ENCODE measurements at places on chromosomes 11 and 22.

DNA sequence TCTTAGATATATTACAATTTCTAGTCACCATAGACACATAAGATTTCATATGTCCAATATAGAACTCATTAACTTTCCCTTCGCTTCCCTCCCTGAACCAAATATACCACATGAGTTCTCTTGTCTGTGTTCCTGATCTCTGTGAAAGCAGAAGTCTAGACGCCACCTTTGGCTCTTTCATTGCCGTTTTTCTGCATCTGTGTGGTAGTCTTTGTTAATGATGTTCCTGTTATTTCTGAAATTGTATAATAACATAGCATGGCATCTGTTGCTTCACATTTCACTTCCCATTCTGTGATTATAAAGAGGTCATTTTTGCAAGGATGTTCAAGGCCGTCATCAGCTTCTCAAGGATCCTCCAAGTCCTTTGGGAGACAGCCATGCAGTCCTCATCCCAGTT lies 58.5 kb downstream of the NCAM1 start:
- no peak for DNase-seq

GRCh38 chr11:16977136-16977993 lies 36.8 kb downstream of the PLEKHA7 start:
- no peak for DNase-seq

- DNase-seq: no peak
Observed at GRCh38 chr22:27401321-27401720, 400.2 kb downstream of the MN1 start.

- DNase-seq: no peak
Observed at GRCh38 chr22:37088108-37088605, 21.4 kb downstream of the TMPRSS6 start.

DNA sequence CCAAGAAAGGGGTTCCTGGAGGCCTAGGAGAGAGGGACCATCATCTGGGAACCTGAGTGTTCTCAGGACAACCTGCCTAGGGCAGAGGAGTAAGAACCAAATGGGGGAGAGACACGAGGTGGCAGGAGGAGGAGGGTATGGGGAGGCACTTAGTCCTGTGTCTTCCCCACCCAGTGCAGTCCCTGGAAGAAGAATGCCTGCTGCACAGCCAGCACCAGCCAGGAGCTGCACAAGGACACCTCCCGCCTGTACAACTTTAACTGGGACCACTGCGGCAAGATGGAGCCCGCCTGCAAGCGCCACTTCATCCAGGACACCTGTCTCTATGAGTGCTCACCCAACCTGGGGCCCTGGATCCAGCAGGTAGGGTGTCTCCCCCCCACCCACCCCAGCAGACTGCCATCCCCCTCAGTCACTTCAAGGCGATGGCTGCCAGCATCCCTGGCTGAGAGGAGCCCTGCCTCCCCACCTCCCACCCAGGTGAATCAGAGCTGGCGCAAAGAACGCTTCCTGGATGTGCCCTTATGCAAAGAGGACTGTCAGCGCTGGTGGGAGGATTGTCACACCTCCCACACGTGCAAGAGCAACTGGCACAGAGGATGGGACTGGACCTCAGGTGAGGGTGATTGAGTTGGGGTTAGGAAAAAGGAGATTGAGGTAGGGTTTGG lies 3.7 kb upstream of the INPPL1 start:
- no peak for DNase-seq

GRCh38 chr11:14672635-14673034 lies 29.0 kb downstream of the PDE3B start:
- DNase-seq: no peak

- DNase-seq: no peak
Observed at GRCh38 chr11:118411530-118411929, 10.1 kb downstream of the ATP5MG start.

DNA sequence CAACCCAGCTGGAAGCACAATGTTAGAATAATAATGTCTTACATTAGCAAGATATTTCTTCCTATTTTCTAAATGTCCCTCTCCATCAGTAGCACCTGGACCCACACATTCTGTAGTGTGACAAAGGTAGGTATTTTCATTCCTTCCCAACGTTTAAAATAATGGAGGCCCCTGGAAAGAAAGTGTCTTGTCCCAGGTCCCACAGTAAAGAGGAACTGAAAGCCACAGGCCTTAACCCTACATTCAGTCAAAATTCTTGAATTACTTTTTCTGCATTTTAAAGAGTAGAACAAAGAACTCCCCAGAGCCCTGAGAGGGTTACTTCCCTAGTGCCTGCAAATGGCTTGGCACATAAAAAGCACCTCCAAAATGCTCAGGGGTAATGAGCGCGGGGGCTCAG lies 26.3 kb downstream of the OPCML start:
- no peak for DNase-seq

GRCh38 chr11:36362902-36363301 lies 66.8 kb downstream of the PRR5L start:
- DNase-seq: no peak

DNA sequence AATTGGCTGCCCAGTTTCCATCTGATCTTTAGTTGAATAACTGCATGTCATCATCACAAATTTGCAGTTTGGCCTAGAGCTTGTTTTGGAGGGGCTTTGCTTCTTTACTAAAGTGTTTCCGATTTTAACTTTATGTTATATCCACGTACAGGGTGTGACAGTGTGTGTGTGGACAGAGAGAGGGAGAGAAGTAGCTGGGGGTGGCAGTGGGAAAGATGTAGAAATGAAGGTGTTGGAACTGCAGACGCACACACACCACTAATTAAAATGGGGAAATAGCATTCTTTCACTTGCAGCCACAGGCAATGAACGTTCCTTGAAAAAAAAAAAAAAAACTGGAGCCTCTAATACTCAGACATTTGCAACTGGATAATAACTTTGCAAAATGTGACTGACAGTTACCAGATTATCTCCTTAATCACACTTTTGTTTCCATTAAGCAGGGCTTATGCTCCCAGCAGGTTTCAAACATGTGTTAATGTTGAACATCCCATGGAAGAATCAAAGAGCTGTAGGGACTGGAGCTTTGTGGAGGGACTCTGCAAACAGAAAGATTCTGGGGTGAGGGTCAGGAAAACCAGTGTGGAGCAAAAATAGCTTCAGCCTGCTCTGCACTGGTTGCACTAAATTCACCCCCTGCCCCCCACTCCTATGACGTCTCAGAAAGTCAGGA lies 238.1 kb upstream of the TENM4 start:
- peak; percentile 34 for DNase-seq

Measured in iPS-NIHi11 (cell line).